Astrocyte of the hippocampus (primary cell): ENCODE measurements at places on chromosomes 4 and X.

- DNase-seq, result no peak
Measured at GRCh38 chrX:150464001-150464400, 100.9 kb downstream of the MAMLD1 start.

DNA sequence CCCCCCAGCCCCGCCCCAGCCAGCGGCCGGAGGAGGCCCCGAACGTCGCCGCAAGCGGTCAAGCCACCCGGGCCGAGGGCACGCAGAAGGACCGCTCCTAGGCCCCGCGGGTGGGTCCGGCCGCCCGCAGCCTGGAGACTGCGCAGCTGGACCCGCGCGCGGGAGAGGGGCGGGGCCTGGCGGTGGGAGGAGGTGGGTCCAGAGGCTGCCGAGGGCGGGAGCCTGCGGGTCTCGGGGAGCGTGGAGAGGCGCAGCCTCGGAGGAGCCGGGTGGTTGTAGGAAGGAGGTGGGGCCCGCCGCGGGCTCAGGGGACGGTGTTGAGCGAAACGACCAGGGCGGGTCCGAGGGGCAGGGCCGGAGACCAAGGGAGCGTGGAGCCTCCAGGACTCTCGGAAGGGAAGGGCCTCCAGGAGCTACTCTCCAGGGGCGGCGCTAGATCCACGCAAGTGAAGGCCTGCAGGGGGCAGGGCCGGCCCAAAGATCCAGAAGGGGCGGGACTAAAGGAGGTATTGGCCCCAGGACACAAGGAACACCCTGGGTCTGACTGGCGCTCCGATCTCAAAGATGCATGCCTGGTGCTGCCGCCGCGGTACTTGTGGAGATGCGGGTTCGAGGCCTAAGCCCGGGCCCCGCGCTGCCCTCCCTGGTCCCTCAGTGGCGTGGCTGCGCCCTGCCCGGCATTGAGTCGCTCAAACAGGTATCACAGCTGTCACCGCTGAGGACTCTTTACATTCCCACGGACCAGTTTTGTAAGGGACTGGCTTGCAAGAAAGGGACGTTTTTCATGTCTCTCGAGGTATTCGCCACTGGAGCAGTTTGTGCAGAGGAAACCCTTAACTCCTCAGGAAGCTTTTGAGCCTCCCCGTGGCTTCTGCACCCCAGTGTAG is 5.9 kb downstream of the TIMM17B start:
- DNase-seq, result peak; percentile 90

DNA sequence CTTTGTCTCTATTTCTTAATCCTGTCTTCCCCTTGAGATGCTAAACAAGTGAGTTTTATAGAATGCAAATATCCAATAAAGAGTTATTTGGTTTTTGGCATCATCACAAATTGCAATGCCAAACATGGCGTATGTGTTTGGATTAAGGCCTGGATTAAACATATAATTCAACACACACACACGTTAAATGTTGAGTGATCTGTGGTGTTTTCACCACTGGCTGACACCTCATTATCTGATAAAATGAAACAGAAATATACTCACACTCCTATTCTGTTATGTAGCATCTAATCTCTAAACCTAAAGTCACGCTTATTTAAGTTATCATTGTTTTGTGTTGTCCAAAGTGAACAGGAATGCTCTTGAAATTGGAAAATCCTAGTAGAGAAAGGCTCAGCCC is 506.2 kb downstream of the FSTL5 start:
- no peak for DNase-seq

GRCh38 chr4:1511441-1512041 is 105.3 kb upstream of the NKX1-1 start:
- peak; percentile 52 for DNase-seq

DNA sequence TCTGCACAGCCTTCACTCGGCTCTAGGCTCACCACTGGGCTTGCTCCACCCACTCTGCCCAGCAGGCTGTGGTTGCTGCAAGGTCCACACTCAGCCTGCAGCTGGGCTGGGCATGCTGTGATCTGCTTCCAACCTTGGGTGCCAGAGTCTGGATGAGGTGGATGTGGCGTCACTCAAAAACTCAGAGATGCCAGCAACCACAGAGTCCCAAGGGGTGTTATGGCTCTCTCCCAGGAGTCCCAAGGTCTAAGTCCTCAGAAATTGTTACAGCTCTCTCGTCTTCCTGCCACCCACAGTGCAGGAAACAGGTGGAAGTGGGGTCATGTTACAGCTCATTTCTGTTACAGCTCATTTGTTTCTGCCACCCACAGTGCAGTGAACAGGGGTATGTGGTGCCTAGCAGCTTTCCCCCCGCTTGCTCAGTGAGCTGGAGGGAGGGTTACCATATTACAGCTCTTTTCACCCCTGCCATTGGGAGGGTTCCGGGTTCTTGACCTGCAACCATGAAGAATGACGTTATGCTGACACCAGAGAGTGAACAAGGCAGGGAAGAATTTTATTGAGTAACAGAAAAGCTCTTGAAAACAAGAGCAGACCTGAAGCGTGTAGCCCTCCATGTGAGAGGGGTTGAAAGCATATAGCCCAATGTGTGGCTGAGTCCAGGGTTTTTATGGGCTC is 893.9 kb downstream of the PCDH7 start:
- no peak for DNase-seq

DNA sequence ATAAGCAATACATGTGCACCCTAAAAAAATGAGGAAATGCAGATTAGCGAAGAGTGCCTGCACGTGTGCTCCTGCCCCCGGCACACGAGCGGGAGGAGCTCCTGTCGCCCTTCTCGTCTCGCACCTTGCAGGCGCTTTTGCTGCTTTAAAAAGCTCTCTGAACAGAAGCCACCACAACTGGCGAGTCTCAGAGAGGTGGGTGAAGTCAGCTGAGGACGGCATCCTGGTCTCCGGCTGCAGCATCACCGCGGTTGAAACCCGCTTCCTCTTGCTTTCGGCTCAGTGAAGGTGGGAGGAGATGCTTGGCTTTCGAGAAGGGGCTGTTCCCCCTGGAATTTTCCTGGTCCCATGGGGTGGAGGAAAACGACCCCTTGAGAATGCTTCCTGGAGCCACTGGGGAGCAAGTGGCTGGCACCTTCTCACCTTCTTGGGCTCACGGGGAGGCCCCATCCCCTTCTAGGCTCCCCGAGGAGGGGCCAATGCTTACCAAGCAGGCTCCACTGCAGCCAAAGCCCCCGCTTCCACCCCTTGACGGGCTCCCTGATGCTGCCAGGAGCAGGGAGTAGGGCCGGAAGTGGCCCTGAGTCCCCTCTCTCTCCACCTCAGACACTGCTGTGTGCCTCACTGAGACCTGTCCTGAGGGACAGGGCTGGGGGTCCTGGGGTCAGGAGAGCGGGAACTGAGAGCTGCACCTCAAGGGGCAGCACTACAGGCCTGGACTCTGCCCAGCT is 29.2 kb upstream of the MXD4 start:
- DNase-seq, result no peak

GRCh38 chr4:150010525-150011126 is 67.6 kb upstream of the DCLK2 start:
- DNase-seq, result peak; percentile 85

DNA sequence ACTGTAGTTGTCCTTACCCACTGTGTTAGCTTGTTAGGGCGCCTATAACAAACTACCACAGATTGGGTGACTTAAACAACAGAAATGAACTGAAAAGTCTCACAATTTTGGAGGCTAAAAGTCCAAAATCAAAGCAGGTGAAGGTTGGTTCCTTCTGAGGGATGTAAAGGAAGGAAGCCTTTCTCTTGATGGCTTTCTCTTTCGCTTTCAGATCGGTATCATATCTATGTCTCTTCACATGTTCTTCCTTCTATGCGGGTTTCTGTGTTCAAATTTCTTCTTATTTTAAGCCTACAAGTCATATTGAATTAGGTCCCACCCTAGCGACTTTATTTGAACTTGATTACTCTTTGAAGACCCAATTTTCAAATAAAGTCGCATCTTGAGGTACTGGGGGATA is 118.6 kb downstream of the CPXCR1 start:
- DNase-seq, result no peak

DNA sequence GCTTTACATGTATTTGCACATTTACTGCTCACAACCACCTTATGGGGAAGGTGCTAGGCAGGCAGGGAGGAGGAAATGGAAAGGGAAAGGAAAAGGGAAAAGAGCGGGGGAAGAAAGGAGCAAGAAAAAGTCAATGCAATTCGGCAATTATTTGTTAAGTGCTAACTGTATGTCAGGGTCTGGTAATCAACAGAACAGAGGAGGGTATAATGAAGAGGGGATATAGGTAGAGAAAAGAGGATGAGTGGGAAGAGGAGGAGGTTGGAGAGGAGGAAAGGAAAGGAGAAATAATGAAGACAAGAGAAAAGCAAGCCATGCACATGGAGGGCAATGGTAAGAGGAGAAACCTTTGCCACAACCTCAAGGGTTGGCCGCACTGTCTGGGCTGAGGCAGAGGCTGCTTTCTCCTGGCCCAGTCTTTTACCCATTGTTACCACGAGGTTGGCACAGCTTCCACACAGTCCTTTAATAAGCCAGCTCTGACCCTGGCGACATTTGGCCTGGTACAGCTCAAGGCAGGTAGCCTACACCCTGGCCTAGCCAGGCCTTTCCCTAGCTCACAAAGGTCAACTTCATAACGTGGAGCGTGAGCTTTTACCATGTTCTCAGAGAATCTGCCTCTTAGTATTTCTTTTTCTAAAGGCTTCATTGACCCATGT is 836 bp downstream of the BTK start:
- DNase-seq, result no peak

GRCh38 chr4:80069108-80069836 is 3.8 kb downstream of the ANTXR2 start:
- DNase-seq, result no peak

DNA sequence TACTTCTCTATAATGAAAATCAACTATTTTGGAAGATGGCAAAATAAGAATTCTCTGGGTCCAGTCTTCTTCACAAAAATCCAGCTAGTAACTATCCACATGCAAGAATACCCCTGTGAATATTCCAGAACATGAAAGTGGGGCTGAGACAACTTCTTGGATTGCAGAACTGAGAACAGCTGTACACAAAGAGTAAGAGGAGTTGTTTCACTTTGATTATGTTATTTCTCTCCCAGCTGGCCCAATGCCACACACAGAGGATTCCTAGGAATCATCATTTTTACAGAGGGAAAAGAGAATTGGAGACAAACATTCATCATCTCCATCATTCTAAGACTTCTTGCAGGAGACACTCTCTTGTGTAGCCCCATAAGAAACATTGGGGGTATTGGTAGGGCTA is 782.2 kb upstream of the LCORL start:
- DNase-seq, result no peak

GRCh38 chr4:145773581-145774234 is 93.8 kb downstream of the C4orf51 start:
- DNase-seq, result no peak

GRCh38 chr4:24671849-24672248 is 87.5 kb upstream of the DHX15 start:
- no peak for DNase-seq

DNA sequence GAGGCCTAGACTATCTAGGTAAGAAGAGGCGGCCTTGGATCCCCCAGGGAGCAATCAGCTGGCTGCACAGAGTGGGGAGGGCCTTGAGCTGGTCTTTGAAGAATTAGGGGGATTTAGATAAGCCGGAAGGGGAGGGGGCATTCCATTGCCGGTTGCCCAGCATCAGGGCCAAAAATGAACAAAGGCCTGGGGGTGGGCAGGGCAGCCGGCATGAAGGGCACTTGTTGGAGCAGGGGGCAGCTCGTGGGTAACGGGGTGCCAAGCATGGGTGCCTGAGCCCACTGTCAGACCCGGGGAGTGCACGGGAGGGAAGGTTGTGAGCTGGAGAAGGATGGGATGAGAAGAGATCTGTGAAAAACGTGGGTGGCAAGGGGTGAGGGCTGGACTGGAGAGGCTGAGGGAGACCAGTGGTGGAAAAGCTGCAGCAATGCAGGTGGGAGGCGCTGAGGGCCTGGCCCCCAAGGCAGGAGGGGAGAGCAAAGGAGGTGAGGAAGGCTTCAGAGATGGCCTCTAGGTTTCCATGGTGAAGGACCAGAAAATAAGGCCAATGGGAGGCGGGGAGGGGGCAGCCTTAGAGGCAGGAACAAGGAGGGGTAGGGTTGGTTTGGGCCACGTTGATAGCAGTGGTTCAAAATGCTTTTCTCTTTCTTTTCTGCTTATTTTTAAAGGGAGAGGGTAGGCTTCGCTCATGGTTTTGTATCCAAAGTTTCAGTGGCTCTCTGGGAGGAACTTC is 8.6 kb downstream of the KLF3 start:
- DNase-seq, result peak; percentile 35
